H9 (cell line): ENCODE measurements at places on chromosomes 12 and 14.

GRCh38 chr12:111636209-111636945 lies 37.3 kb upstream of the ATXN2 start:
- peak; percentile 75 for DNase-seq

DNA sequence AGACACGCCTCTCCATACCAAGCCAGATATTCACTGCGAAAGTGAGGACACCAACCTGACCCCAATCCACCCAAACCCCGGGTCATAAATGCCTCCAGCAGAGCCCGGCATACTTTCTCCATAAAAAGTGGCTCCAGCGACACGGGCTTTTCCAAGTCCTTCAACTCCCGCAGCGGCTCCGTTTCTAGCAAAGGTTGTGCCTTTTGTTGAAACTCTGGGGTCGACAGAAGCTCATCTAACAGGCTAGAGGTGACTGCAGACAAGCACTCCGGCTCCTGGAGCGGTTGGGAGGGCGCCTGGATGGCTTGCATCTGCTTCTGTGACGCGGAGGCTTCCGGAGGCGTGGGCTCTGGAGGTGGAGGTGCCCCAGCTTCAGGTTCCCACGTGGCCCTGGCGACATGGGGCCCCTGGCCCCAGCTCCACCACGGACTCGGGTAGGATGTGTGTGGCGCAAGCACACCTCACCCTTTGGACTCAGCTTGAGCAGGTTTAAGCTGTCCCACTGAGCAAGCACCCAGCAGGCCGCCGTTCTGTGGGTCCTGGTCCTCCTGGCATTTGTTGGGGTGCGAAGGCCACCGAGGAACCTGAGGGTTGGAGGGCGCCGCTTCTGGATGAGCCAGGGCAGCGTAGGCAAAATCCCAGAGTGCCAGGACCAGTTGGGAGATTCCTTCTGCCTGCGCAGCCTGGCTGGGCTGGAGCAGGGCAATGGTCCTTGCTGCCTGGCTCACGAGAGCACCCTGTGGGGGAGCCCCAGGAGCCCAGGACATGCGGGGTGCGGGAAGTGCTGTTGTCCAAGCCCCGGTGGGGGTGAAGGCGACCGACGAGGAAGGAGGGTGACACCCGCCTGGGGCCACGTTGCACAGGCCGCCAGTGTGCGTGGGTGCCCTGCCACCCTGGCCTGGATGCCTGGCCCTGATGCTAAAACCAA lies 186.3 kb downstream of the ALG10 start:
- no peak for DNase-seq

GRCh38 chr12:124667506-124668326 lies 100.3 kb upstream of the NCOR2 start:
- DNase-seq, result no peak

DNA sequence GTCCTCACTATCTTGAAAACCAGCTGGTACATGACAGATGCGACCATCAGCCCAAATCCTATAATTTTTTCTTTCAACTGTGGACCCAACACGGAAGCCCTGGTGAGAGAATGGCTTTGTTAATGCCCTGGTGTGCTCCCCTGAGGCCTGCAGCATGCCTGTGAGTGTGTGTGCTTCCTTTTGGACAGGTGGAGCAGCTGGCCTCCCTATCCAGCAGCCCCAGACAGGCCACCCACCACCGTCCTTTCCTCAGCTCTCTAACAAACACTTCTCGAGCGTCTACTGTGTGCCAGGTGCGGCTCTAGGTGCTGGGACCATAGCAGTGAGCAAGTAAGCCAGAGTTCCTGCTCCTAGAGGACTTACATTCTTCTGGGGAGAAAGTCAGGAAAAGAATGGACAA lies 78.9 kb upstream of the GZMB start:
- DNase-seq, result no peak

GRCh38 chr14:104686624-104687517 lies 2.5 kb upstream of the INF2 start:
- DNase-seq, result no peak

DNA sequence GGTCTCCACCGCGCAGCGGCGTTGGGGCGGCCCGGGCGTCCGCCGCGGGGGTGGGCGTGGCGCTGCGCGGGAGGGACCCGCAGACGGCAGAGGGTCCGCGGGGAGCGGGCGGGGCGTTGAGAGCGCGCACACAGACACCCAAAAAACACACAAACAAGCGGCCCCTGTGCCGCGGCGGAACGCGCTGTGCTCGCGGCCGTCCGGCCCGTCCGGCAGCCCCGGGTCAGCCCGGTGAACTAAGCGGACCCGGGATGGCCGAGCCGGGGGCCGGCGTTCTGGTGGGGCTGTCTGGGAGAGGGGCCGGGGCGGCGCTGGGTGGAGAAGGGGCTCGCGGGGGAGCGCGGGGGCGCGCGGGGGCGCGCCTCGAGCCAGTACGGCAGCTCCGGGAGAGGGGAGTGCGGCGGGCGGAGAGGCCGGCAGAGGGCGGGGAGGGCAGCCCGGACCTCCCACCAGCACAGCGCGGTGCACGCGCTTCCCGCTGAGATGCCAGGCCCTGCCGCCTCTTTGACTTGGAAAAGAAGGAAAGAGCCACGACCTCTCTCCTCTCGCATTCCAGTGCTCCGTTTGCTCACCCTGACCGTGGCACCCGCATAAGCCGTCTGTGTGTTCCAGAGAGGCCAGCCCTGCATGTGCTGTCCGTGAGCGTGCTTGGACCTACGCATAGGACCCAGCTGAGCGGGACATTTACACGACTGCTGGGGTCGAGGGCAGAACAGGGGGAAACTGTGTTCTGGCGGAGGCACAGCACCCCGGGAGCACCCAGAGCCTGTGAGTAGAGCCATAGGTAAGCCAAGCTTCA lies 10.3 kb downstream of the SLC6A12 start:
- DNase-seq, result peak; percentile 71

DNA sequence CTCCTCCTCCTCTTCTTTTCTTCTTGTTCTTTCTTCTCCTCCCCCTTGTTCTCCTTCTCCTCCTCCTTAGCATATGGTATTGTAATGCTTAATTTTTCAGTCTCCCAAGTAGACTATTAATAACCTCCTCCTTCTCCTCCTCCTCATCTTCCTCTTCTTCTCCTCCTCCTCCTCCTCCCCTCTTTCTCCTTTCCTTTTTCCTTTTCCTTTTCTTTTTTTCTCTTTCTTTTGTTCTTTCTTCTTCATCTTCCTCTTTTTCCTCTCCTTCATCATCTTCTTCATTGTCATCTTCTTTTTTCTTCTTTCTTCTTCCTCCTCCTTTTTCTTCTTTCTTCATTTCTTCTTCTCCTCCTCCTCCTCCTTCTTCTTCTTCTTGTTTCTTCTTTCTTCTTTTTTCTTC lies 251.6 kb upstream of the ARHGAP5 start:
- DNase-seq, result no peak
